ENCODE measurements at places on chromosomes 7 and 10.

DNA sequence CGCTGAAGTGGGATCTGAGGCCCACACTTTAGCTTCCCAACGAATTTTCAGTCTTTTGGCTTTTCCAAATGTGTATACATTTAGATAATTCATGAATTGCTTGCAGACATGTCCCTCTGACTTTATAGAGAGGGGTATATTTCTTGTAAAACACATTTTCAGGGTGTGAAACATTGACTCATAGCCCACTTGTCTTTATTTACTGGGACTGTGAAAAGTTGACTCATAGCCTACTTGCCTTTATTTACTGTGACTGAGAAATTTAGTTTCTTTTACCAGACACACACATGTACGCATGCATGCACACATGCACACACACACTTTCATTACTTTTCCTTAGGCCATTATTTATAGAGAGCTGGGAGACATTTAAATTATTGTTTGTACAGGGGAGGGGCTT, 79.1 kb downstream of the VTI1A start:
- no peak for DNase-seq

DNA sequence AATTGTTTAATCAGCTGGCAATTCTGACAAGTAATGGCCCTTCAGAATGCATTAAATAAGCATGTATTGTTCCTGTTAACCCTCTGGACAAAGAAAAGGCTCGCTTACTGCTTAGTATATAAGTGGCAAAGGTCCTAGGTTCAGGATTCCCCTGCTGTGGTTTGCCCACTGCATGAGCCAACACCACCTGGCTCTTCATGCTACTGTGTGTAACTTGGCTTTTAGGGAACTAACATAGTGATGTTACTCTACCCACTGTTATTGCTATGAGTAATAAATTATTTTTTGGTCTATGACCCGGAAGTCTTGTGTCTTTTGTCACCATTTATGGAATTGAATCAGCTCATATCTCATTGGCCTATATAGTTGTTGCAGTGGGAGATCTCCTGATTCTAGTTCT, 791.7 kb upstream of the PHF14 start:
- DNase-seq, result no peak

DNA sequence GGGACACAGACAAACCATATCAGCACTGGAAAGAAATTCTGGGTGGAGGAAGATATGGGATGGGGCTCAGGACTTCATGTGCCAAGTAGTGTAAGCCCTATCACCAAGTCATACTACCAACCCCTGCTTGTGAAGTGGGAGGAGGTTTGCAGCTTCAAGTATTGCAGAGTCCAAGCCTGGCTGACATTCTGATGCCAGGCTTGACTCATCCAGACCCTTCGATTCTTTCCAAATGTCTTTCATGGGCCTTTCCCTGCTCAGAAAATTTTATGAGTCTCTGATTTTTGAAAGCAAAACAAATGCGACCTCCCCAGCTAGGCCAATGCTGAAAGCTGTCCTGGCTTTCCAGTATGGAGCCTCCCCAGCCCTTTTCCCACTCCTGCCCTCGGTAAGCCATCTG, 45.1 kb upstream of the SMNDC1 start:
- no peak for DNase-seq

DNA sequence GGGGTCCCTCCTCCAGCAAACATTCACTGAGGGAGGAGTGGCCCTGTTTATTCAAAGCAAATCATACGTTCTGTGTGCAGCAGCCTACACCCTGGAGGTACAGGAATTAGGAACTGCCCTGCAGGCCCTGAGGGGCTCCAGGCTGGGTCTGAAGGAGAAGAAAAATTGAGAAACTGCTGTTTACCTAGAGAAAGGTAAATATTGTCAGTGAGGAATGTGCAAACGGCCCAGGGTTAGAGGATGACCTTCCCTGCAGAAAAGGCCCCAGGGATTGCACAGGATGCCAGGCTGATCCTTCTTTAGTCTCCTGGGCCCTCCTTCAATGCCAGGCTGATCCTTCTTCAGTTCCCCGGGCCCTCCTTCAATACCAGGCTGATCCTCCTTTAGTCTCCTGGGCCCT, 5.7 kb downstream of the CALML5 start:
- DNase-seq, result no peak

DNA sequence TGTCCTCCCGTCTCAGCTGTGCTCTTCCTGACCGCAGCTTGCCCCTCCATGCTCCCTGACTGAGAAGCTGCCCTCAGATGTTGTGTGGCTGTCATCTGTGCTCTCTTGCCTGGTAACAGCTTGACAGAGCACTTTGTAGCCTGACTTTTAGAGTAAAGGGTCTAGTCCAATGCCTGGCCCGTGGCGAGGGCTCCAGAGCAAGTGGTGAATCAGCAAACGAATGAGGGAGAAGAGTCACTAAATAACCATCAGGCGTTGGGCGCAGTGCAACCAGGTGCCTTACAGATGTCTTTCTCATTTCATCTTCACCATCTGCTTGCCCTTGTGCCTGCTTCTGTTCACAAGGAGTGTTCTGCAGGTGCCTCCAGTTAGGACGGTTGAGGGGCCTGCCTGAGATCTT, 45.6 kb downstream of the MKI67 start:
- DNase-seq, result no peak

DNA sequence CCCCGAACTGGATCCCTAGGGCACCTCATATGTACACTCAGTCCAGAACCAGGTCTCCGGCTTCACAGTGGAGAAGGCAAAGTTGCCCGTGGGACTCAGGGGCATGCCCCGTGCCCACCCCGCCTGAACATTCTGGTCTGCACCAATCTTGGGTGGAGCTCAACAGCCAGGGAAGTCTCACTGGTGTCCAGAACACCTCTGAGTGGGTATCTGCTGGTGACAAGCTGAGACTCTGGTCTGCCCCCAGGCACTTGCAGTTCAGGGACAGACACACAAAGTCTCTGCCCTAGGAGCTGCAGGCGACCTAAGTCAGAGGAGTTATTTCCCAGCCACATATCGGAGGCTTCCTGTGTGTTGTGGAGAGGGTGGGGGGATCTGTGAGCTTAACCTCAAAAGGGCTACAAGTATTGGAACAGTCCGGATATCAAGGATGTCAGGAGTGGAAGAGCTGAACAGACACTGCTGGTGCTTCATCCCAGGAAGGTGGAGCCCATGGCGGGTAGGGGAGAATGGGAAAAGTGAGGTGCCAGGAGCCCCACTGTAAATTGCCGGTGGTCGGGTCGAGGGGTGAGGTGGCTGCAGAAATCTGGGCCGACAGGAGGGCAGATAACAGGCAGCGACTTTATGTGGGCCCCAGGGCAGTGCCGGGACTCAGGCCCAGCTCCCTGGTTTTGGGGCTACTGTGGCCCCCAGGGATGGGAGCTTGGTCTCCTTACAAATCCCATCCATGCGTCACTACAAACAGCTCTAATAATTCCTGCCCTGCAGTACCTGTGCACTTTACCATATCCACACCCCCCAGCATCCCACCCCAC, 8.6 kb upstream of the TLX1 start:
- DNase-seq, result no peak

DNA sequence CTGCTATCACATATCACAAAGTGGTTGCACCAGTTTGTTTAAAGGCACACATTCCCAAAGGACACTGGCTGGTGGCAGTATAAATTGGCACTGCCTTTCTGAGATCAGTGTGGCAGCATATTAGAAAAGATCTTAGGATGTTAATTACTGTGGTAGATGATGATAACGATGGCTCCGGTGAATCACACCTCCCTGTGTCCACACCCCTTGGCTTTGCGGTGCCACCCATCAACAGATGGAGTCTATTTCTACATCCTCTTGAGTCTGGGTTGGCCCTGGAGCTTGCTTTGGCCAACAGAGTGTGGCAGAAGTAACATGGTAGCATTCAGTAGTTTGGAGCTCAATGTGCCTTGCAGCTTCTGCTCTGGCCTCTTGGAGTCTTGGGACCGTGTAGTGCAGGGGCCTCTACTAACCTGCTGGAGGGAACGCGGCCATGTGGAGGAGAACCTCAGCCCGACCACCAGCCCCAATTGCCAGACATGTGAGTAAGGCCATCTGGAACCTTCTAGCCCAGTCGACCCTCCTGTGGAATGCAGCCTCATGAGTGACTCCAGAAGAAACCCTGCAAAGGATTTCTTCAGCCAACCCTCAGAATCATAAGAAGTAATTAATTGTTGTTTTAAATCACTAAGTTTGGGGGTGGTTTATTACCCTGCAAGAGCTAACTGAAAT, 27.2 kb upstream of the PLEKHA1 start:
- no peak for DNase-seq

GRCh38 chr10:88333248-88333630, 249.9 kb downstream of the RNLS start:
- no peak for DNase-seq

GRCh38 chr10:101941871-101942270, 98.3 kb upstream of the KCNIP2 start:
- DNase-seq, result no peak

GRCh38 chr10:44066527-44067255, 318.2 kb downstream of the CXCL12 start:
- DNase-seq, result no peak

DNA sequence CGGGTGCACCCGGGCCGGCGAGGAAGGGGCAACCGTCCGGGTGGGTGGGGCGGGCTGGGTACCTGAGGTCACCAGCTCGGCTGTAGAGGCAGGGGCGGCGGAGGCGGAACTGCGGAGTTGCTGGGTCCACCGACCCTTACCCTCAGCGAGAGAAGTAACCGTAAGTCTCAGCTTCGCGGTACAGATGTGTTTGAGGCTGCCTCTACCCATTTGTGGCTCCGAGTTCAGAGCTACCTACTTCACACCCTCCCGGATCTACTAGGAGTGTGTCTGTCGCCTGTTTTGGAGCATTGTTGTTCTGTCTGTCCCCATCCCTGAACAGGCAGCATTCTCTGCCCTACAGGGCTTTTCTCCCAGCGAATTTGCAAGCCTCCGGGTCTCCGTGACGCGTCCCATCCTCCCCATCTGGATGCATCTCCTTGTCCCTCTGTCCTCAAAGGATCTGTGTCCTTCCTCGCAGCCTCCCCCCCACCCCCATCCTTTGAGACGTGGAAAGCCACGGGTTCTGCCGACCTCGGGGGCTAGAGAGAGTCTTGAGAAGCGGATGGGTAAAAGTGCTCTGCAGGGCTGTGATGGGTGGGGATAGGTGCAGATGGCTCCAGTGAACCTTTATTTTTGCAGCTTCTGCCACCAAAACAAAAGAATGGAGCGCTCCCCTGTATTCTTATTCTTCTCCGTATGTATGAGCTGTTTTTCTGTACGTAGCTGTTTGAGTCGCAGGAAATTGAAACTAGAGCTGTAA, 757 bp downstream of the ANKIB1 start:
- peak; percentile 33 for DNase-seq

- DNase-seq, result peak; percentile 98
Observed at GRCh38 chr10:102461187-102462054, 10.1 kb upstream of the C10orf95 start.

DNA sequence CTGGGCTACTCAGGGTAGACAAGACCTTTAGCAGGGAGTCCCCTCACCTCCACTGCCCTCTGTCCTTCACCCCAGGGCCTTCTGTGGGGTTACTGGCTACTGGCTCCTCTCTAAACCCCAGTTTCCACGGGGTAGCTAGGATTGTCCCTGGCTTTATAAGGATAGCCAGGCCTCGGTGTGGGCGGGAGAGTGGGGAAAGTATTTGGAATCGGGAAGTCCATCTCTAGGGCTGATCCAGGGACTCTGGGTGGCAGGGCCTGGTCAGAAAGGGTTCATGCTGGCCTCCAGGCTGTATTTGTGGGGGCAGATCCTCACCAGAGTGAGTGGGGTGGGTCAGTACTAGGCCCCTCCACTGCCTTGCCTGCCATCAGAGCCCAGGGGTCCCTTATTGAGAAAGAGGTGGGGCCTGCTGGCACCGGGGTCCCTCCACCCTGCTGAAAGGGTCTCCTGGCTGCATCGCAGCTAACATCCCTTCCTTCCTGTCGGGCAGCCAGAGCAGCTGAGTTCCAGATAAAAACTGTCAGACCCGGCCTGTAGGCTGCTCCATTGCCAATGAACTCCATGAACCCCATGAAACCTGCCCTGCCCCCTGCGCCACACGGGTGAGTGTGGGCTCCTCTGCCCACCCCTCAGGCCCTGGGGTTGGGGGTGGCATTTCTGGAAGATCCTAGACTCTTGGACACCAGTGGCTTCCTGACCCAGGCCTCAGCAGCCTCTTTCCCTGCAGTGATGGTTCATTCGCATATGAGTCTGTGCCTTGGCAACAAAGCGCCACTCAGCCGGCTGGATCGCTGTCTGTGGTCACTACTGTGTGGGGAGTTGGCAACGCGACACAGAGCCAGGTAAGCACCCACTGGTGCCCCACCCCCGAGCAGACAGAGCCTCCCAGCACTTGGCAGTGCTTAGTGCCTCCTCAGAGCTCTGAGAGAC, 7.3 kb downstream of the ZMIZ2 start:
- no peak for DNase-seq

- peak; percentile 58 for DNase-seq
Observed at GRCh38 chr10:70540089-70540788, 61.7 kb downstream of the PALD1 start.

DNA sequence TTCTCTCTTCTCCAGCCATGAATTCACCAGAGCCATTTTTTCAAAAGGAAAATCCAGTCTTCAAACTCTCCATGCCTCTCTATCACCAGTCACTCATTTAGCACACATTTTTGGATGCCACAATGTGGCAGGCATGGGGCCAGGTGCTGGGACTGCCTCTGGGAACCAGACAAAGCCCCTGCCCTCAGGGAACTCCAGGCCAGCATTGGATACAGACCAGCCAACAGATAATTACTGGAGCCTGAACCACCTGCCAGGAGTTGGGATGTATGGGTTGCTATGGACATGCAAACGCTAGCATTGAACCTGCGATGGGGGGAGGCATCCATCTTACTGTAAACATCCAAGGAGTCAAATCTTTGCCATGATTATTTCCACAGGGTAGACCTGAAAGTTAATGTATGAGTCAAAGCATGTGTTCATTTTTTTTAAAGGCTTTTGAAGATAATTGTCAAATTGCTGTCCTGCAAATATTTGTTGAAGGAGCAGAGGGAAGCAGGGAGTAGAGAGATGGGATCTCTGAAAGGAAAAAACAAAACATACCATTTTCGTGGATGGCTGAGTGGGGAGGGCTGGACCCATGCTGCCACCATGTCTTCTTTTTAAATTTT, 43.2 kb downstream of the SRRM3 start:
- no peak for DNase-seq

GRCh38 chr7:43517464-43517863, 65.4 kb upstream of the STK17A start:
- DNase-seq, result no peak

- DNase-seq, result no peak
Observed at GRCh38 chr7:53661645-53662217, 626.3 kb downstream of the POM121L12 start.

- no peak for DNase-seq
Observed at GRCh38 chr7:44094883-44095592, 9.1 kb upstream of the AEBP1 start.
